Activated naive CD8-positive, alpha-beta T cell treated with anti-CD3 and anti-CD28 coated beads for 36 hours (primary cell): ENCODE measurements at places on chromosomes 5 and 9. TPM values are rescaled to one million over a fixed set of nuclear protein-coding genes. Genes with fewer than 3 reads are reported as not detected.

- no peaks in the 10 kb centered on the region for H3K36me3 ChIP-seq
- H3K4me1 ChIP-seq: no peaks in the 10 kb centered on the region
These were observed 508.6 kb upstream of the FAM174A start for GRCh38 chr5:100026606-100027005.

ANP32B gene
- 397 TPM for total RNA-seq

RXFP3 gene
- total RNA-seq: not detected

PRELID1 gene
- 311 TPM for total RNA-seq

SPINK7 gene
- not detected for total RNA-seq

CYLC2 gene
- total RNA-seq: not detected

DNA sequence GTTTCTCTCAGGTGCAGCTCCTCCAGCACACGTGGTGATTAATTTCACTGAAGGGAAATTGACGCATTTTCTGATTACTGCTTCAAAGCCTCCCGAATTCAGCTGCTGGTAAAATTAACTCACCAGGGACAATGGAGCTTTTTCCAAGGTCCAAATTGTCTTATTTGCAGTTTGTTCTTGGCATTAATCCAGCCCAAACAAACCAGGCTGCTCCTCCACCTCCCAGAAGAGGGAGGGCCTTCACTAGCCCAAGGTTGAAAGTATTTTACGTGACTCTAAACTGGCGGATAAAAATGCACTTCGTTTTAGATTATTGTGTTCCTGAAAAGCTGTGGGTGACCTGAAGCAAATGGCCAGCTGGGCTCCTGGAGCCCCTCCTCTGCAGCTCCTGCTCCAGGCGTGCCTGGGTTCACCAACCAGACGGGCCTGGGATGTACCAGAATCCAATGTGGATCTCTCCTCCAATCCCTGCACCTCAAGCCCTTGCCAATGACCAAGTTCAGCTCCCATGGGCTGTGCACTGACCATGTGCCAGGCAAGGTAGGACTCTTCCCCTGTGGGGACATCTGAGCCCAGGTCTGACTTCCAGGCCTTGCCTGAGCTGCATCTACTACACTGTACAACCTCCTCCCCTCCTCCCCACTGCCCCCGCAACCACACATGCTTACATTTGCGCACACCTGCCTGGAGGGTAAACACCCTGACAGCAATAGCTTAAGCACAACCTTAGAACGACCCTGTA is 193.4 kb downstream of the CDK5RAP2 start:
- no peak overlapping the region for H3K27ac ChIP-seq
- no peaks in the 10 kb centered on the region for H3K27me3 ChIP-seq
- H3K4me1 ChIP-seq: no peaks in the 10 kb centered on the region
- H3K4me3 ChIP-seq: no peak overlapping the region
- no peak for DNase-seq

CDKN2B-AS1 gene
- total RNA-seq: not detected

GRCh38 chr9:135068776-135069415 is 18.6 kb upstream of the OLFM1 start:
- H3K27me3 ChIP-seq: peaks cover 28% of the 10 kb centered on the region
- no peaks in the 10 kb centered on the region for H3K4me1 ChIP-seq
- H3K36me3 ChIP-seq: no peaks in the 10 kb centered on the region
- no peak overlapping the region for H3K4me3 ChIP-seq
- no peak for DNase-seq

SLC22A4 gene
- total RNA-seq: 0.95 TPM

GRCh38 chr9:110021891-110022290 is 186.1 kb downstream of the C9orf152 start:
- no peak overlapping the region for H3K27ac ChIP-seq
- no peak overlapping the region for H3K4me3 ChIP-seq
- DNase-seq: no peak
- H3K4me1 ChIP-seq: peaks cover 4% of the 10 kb centered on the region
- no peaks in the 10 kb centered on the region for H3K36me3 ChIP-seq
- H3K27me3 ChIP-seq: peaks cover 3% of the 10 kb centered on the region

GRCh38 chr5:115947260-115947659 is 15.0 kb upstream of the LVRN start:
- H3K27me3 ChIP-seq: peaks cover 3% of the 10 kb centered on the region
- H3K4me3 ChIP-seq: no peak overlapping the region
- no peak for DNase-seq
- no peaks in the 10 kb centered on the region for H3K4me1 ChIP-seq

DNA sequence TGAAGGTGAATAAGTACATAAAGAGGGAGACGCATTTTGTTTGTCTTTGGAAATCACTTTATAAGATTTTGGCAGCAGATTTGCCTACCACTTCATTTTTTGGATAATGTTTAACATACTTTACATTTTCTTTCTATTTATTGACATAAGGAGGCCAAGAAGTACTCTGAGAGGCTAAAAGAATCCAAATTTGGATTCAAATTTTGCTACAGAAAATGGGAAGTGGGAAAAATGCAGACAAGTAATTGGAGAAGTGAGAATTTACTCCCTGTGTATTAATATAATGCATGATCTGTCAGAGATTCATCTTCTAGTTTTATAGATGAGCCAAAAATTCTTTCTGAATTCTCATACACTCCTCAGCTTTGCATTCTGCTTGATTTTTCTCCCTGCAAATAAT is 411.2 kb upstream of the CTNND2 start:
- DNase-seq: no peak
- H3K4me3 ChIP-seq: no peak overlapping the region
- no peak overlapping the region for H3K27ac ChIP-seq
- H3K36me3 ChIP-seq: no peaks in the 10 kb centered on the region

ADGRV1 gene
- total RNA-seq: 0.14 TPM
